NCI-H1417 (cell line): ENCODE measurements at places on chromosomes 11 and 22.
A peak's percentile ranks its signal among the peaks of the same experiment; 100 is the strongest.

GRCh38 chr22:49405590-49405989 is 422.1 kb downstream of the BRD1 start:
- no peak for DNase-seq

DNA sequence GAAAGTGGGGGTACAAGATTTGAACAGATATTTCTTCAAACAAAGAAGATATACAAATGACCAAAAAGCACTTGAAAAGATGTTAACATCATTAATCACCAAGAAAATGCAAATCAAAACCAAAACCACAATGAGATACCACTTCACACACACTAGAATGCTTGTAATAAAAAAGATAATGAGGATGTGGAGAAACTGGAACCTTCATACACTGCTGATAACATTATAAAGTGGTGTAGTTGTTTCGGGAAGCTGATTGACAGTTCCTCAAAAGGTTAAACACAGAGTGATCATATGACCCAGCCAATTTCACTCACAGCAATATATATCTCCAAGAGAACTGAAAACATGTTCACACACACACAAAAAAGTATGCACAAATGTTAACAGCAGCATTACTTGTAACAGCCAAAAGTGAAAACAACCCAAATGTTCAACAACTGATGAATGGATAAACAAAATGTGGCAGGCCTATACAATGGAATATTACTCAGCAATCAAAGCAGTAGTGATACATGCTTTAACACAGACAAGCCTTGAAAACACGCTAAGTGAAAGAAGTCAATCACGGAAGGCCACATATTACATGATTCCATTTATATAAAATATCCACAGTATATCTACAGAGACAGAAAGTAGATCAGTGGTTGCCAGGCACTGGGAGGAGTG is 15.1 kb downstream of the PITPNB start:
- no peak for DNase-seq

DNA sequence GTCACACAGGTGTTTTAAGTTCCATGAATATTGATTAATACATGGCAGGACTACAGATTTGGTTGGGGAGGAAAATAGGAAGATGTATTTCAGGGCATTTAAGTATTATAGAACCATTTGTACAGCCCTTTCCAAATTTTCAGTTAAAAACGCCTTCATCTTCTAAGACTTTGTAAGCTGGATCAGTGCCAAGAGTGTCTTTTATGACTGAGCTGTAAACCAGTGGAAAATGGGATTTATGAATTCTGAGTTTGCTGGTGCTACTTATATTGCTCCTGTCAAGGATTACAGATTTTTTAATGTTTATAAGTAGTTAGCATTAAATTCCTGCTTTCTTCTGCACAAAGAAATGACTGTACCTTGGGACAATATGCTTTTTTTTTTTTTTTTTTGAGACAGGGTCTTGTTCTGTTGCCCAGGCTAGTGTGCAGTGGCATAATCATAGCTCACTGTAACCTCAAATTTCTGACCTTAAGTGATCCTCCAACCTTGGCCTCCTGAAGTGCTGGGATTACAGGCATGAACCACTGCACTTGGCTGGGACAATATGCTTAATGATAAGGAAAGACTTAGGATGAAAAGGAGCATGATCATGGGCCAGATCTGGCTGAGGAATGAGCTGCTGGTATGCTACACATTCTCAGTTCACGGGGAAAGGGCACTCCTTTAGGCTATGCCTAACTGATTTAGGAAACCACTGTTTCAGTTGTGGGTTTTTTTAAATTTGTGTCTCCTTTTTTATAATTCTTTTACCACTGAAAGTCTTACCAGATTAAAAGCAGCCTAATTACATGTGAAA is 113.6 kb upstream of the MTNR1B start:
- no peak for DNase-seq

DNA sequence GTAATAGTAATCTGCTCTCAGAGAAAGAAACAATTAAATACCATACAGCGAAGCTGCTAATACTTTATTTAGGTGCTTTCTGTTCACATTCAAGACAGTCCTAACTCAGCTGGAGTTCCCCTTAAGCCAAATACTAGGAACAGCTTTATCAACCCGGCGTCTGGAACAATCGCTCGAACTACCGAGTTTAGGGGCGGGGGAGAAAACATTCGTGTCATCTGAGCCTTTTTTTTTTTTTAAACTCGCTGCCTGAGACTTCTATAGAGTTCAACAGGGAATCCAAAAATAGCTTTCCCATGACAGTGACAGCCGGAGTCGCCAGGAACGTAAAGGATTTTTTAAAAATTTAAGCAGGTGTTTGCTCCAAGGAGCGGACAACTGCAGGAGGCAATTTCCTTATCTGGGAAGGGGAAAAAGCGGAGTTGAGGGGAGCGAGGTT is 852 bp downstream of the TRAF6 start:
- DNase-seq = peak; percentile 33

DNA sequence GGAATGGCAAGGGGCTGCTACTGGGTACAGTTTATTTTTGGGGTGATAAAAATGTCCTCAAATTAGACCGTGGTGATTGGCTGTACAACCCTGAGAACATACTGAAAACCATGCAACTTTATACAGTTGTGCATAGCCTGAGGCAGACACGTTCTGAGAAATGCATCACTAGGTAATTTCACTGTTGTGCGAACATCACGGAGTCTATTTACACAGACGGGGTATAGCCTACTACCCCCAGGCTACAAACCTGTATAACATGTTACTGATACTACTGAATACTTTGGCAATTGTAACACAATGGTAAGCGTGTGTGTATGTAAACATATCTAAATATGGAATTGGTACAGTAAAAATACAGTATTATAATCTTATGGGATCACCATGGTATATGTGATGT is 23.6 kb downstream of the NARS2 start:
- no peak for DNase-seq

DNA sequence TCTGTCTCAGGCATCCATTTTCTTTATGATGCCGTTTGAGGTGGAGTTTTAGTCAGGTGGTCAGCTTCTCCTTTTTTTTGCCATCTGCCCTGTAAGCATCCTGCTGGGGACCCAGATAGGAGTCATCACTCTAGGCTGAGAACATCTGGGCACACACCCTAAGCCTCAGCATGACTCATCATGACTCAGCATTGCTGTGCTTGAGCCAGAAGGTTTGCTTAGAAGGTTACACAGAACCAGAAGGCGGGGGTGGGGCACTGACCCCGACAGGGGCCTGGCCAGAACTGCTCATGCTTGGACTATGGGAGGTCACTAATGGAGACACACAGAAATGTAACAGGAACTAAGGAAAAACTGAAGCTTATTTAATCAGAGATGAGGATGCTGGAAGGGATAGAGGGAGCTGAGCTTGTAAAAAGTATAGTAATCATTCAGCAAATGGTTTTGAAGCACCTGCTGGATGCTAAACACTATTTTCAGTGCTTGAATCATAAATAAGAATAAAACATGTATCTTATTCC is 10.9 kb upstream of the HBE1 start:
- DNase-seq = peak; percentile 1

DNA sequence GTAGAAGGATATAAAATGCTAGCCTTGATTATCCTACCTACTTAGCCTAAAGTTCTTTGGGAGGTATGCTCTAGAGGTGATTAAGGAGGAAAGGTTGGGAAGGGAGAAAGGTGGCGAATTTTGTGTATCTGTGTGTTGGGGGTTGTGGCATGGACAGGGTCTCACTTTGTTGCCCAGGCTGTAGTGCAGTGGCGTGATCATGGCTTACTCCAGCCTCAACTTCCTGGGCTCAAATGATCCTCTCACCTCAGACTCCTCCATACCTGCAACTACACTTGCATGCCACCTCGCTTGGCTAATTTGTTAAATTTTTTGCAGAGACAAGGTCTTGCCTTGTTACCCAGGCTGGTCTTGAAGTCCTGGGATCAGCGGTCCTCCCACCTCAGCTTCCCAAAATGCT is 1094.8 kb downstream of the DLG2 start:
- no peak for DNase-seq

GRCh38 chr22:46829117-46829891 is 66.9 kb downstream of the TBC1D22A start:
- DNase-seq = no peak

DNA sequence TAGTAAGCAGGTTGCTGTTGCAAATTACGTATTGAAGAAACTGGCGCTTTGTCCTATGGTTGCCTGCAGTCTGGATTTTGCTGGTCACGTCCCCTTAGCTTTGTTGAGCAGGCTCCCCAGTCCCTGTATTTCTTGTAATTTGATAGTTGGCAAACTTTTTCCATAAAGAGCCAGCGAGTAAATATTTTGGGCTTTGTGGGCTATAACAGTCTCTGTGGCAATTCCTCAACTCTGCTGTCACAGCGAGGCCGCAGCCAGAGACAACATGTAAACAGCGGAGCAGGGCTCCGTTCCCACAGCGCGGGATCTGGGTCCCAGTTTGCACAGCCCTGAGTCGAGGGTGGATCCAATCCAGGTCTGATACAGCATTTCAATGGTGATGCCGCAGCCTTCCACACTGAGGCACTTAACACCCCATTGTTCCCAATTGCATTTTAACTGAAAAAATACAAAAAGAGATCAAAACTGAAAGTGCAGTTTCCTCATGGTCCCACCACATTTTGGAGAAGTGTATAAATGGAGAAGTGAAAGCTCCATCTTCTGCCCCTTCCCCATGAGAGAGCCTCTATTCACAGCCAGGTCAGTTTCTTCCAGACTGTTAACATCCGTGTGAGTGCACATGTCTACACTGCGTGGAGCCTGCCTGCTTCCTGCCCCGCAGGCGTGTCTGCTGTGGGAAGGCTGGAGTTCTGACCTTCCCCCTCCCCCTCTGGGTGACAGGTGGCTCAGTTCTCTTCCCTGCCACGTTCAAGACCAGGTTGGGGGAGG is 89.1 kb downstream of the RPS6KA4 start:
- no peak for DNase-seq

GRCh38 chr11:44537679-44538078 is 27.8 kb upstream of the CD82 start:
- no peak for DNase-seq

GRCh38 chr11:107457205-107457557 is 444 bp downstream of the CWF19L2 start:
- no peak for DNase-seq

GRCh38 chr11:83056204-83056603 is 15.5 kb downstream of the RAB30 start:
- no peak for DNase-seq

DNA sequence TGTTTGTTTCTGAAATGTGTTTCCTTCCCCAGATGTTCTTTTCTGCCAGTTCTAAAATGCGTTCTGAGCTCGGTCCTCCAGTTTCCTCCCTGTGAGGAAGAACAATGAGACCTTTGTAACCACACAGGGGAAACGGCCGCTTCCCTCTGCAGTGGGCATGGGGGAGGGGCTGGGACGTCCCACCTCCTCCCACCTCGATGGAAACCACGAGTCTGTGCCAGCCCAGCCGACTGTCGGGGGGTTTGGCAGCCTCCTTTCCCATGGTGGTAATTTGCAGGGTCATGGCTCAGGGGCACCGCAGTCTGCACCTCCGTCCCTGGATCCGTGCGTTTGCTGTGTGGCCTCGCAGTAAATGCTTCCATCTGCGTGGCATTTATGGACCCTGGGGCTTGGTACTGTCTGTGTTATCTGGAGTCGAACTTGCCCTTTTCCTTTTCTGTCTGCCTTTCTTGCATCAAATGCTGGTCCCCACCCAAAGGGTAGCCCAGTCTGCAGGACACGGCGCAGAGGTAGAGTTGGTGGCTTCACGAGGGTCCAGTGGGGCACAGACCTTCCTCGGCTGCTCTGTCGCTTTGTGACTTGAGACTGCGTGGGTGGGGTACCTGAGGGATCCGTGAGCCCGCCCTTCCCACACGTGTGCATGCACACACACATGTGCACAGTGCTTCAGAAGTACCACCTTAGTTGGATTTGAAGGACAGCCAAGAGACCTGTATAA is 16.1 kb downstream of the LRP5 start:
- peak; percentile 21 for DNase-seq

- no peak for DNase-seq
Measured at GRCh38 chr11:94774345-94774744, 6.2 kb downstream of the AMOTL1 start.

- DNase-seq = peak; percentile 59
Measured at GRCh38 chr11:131253656-131254151, 116.7 kb upstream of the NTM start.

- DNase-seq = no peak
Measured at GRCh38 chr11:13686776-13687175, 18.3 kb downstream of the FAR1 start.

DNA sequence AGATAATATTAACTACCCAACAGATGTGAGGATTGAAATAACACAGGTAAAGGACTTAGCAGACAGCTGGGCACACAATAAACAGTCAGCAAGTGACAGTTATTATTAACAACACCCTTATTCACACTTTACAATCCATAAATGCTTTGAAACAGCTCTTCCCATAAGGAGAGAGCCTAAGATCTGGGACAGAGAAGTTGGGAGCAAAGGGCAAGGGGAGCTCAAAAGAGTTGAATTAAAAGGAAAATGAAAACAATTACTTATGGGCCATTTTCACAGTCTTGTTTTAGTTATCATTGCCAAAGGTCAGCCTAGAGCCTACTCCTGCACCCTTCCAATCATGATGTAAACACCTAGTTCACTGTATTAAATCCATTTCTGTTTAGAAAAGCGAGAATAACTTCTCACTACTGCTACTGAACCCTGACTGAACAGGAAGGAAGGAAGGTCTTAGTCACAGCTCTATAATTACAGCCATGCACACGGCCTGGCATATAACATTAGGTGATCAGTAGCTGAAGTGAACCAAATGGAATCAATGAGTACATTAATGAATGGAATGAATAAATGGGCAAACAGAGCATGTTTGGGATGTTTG is 111.3 kb downstream of the PLEKHA7 start:
- DNase-seq = peak; percentile 22

- DNase-seq = no peak
Measured at GRCh38 chr11:1128311-1129142, 29.2 kb upstream of the MUC5AC start.

DNA sequence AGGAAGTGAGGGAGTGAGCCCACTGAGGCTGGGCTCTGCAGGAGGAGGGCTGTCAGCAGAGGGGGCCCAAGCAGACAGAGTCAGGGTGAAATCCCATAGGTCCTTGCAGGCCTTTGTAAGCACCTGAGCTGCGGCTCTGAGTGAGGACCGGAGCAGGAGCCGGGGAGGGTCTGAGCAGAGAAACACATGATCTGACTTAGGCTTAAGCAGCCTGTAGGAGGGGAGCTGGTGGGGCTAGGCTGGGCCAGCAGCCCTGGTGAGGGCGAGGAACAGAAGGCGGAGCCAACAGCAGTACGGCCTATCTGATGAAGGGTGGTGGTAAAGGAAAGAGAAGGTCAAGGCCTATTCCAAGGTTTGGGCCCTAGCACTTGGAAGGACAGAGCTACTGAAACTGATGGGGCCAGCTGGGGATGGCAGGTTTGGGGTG is 26.9 kb upstream of the CBX7 start:
- no peak for DNase-seq
